ENCODE measurements at places on chromosomes 16 and 17. TPM values are rescaled to one million over a fixed set of nuclear protein-coding genes. Genes with fewer than 3 reads are reported as not detected.

The KRT28 gene
- total RNA-seq: not detected

The OR1A1 gene
- not detected for total RNA-seq

The DHRS7C gene
- total RNA-seq: not detected

The HS3ST4 gene
- not detected for total RNA-seq

The DPEP3 gene
- not detected for total RNA-seq

The CHST5 gene
- not detected for total RNA-seq

The DPH1 gene
- 14.4 TPM for total RNA-seq

The CCL3 gene
- 0.12 TPM for total RNA-seq

The ST6GALNAC1 gene
- total RNA-seq: not detected

The WDR90 gene
- total RNA-seq: 13.2 TPM

The SLC6A2 gene
- total RNA-seq: not detected

The PDE6G gene
- not detected for total RNA-seq

The OGFOD1 gene
- total RNA-seq: 88.2 TPM

The MFAP4 gene
- total RNA-seq: 3.1 TPM

The DPEP2 gene
- not detected for total RNA-seq

The TBC1D16 gene
- total RNA-seq: 25.4 TPM

The CACNG1 gene
- total RNA-seq: not detected

The LITAFD gene
- total RNA-seq: not detected

The TP53TG3B gene
- total RNA-seq: not detected

The ERCC4 gene
- 8.8 TPM for total RNA-seq

The FBF1 gene
- 10.8 TPM for total RNA-seq

The HEATR3 gene
- 19.0 TPM for total RNA-seq

The C16orf92 gene
- not detected for total RNA-seq

The CNTNAP1 gene
- total RNA-seq: 25.1 TPM

The ZNF594 gene
- total RNA-seq: 7.8 TPM

The METTL2A gene
- total RNA-seq: 25.0 TPM

The ZG16B gene
- total RNA-seq: 0.25 TPM

The KRTAP9-8 gene
- not detected for total RNA-seq
